AG20443 (cell line): ENCODE measurements at places on chromosomes 2 and 18.

GRCh38 chr2:216519154-216519762, 20.6 kb downstream of the RPL37A start:
- peak; percentile 73 for DNase-seq

DNA sequence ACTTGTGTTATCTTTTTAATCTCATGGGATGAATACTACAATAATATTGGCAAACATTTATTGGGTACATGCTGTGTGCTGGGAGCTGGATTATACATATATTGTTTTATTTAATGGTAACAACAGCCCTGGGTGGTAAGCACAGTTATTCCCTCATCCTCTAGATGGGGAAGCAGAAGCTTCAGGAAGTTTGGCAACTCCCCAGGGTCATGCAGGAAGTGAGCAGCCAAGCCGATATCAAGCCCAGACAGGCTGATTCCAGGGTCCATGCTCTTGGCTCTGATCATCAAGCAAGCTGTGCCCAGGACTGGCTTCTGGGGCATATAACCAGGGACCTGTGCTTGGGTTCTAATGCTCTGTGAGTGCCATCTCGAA, 155.8 kb downstream of the ZNF516 start:
- DNase-seq: no peak

DNA sequence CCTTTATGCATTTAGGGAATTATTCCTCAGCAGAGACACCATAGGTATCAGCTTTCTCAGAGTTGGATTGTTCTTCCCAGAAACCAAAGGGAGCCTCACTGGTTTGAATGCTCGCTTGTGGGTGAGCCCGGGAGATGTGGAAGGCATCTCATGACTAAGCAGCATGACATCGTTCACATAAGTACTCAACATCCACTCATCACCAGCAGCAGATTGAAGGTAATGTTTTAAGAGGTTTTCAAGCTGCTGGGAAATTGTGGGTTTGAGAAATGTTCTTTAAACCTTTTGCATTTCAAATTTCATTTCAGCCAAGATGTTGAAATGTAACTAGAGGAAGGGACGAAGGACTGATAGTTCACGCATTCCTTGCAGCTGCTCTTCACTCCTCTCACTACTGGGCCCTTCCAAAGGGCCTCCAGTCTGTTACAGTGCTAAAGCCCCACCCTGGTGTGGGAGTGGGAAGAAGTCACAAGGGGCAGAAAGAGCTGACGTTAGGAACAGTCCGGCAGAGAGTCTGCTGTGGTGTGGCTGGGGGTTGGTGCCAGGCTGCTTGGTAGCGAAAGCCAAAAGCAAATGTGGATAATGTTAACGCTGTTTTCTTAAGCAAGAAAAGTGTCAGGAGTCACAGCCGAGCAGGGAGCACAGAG, 324.5 kb upstream of the EPHA4 start:
- peak; percentile 35 for DNase-seq

- DNase-seq: peak; percentile 49
Observed at GRCh38 chr2:224865016-224865415, 148.9 kb upstream of the CCDC195 start.

DNA sequence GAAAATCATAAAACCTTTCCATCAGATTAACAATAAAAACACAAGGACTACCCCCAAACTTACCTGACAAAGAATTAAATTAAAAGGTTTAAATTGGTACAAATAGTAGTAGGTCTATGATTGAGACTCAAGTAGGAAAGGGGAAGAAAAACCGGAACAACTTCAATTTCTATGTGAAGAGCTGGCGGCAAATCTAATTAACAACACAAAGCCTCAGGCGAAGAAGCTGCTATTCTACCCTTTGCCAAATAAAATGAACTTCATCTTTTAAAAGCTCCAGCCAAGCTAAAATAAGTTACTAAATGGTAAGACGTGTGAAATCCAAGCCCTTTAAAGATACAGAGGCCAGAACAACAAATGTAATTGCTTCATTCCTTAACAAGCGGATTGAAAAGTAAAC, 146.5 kb downstream of the DLGAP1 start:
- DNase-seq: no peak

- DNase-seq: no peak
Observed at GRCh38 chr2:60051991-60052390, 501.5 kb downstream of the BCL11A start.

GRCh38 chr2:172571245-172571644, 15.4 kb downstream of the PDK1 start:
- DNase-seq: no peak

- DNase-seq: no peak
Observed at GRCh38 chr18:64474773-64475172, 325.9 kb upstream of the LINC00305 start.

- no peak for DNase-seq
Observed at GRCh38 chr2:10972683-10973433, 61.1 kb downstream of the KCNF1 start.

- no peak for DNase-seq
Observed at GRCh38 chr2:73766994-73767393, 12.9 kb downstream of the DUSP11 start.

DNA sequence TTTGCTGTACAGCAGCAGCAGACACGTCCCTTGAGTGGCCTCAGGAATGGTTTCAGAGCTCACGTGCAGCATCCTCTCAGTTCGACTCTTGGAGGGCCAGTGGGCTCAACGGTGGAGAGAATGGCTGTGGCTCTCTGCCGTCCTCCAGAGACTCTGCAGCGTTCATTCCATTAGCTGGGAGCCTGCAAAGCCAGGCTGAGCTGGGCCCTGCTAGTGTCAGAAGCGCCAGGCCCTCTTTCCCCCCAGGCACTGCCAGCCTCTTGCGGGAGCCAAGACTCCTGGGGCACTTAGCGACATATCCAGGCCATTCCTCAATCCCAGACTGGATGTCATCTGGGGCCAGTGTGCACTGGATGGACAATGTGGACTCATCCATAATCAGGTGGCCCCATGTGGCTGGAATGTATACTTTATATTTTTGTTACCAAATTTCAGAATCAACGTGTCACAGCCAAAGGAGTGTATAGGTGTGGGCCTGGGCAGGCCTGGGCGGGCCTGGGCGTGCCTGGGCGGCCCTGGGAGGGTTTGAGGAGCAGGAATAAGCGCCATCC, 125.1 kb upstream of the EPAS1 start:
- DNase-seq: no peak

GRCh38 chr2:191638079-191638801, 39.7 kb upstream of the NABP1 start:
- DNase-seq: peak; percentile 38

- DNase-seq: no peak
Observed at GRCh38 chr2:44929159-44929734, 12.3 kb upstream of the SIX3 start.

DNA sequence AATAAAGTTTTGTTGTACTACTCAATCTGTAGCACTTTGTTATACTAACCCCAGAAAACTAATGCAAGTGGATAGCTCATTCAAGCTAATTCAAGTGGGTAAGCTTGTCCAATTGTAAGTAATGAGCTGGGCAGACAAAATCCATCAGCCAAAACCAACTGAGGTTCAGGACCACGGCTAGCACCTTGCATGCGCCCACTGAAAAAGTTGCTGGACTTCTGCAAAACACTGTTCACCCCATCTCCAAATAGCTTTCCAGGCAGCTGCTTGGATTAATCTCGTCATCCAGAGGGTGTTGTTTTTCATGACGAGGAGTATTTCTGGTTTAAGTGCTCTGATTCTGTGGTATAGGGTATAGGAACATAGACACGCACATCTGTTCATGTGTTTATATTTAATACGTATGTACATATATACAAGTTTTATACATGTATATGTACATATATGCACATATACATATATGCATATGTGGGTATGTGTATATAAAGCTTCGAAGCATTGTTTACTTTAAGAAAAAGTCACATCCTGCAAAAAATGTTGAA, 307.5 kb downstream of the GALR1 start:
- no peak for DNase-seq

DNA sequence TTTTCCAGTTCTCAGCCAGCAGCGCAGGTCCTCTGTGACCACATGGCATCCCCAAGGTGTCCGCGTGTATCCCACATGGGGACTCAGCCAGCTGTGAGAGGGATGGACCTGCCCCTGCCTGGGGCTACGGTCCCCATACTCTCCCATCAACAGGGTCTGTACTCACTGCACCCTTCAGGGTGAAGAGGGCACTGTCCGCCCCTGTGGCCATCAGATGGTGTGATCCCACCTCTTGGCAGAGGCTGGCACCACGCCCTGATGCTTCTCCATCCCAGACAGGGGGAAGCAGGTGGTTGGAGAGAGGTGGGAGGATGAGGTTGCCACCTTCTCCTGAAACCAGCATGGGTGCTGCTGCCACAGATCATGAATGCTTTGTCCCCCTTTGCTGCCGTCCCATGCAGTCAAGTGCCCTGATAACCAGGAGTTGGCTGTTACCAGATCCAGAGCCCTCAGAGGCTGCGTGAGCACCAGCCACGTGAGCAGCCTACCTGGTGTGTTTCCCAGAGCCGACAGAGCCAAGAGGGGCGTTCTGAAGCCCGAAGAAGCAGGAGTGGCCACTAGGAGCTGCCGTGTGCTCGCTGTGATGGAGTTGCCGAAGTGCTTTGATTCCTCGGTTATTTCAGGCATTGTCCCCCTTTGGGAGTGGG, 93.9 kb downstream of the SH3RF3 start:
- DNase-seq: no peak

DNA sequence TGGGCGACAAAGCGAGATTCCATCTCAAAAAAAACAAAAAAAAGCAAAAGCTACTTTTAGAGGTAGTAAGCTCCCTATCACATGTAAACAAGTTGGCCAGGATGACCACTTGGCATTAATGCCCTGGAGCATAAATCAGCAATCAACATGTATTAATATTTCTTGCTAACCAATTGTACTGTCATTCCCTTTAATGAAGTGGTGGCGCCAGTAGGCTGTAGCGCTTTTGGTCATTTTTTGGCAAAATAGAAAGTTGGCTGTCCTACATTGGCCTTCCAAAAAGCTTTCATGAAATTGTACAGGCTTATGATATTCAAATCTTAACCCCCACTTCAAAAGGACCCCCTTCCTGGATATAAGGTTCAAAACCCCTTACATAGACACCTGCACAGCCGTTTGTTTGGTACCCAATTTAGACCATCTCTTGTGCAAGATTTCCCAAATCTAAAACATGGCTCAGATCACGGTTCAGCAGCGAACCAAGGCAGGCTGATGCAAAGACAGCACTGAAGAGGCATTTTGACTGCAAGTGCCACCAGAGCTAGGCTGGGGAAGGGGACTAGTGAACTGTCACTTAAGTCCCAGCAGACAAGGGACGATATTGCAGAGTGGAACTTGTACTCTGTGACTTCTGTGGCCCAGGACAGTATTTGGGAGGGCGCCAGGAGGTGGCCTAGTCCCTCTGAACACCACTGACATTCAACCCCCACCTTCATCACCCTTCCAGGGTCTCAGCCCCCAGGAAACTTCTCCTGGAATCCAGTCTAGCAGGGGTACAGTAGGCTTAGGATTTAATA, 31.9 kb downstream of the SMAD7 start:
- DNase-seq: no peak

DNA sequence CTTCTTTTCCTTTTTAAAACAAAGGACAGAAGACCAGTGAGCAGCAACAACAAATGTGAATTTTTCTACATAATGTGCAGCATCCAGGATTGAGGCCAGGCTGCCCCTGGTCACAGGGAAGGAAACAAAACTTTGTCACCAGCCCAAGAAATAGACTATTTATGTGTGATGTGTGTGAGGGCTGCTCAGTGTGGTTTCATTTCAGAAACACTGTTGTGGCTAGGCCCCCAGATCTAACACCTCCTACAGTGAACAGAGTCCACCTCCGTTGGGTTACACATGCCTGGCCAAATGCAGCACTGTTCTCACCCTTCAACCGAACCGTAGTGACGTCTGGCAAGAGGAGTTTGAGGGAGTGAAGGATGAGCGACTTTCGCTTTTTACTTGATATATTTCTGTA, 146.3 kb upstream of the RIOK3 start:
- DNase-seq: no peak

DNA sequence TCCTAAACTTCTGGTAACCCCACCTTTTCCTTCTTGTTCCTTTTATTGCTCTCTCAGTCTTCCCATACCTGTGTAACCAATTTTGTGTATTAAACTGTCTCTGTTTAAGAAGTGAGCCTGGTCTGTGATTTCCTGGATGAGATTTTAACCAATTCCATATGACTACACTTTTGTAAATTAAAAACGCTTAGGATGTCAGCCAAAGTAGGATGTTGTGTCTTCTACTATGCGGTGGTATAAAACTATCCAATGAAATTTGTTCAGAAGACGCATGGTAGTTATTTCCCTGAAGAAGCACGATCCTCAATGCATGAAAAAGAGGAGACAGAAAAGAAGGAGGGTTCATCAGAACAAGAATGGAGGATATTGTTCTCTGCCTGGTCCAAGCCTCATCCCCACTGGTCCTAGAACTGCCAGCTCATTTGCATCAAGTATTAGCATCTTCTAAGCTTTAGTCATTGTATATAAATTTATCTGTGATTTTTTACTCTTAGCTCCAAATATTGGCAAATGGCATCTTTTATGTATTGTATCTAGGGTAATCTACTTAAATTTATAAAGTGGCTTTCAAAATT, 127.4 kb downstream of the TGIF1 start:
- no peak for DNase-seq

DNA sequence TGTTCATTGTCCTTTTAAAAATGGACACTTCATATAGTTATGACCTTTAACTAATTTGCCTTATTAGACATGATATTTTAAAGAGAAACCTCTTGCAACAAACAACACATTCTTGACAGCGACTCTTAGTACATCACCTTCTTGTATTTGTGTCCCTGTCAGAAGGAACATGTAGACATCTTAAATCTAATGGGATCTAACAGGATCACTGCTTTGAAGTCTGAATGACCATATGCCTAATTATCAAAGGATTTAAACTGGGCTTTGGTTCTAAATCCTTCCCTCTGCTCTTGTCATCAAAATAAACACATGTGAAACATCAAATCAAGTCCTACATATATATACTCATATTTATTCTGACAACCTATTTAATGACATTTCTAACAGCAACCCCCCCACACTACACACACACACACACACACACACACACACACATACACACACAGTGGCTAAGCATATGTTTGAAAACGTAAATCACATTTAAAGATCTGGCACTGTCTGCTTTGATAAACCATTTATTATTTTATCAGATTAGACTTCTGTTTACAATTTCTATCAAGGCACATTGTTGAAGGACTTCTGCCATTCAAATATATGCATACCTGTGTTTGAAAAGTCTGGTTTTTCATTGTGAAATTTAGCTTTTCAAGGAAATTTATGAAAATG, 4.2 kb downstream of the GALNT13 start:
- DNase-seq: no peak

DNA sequence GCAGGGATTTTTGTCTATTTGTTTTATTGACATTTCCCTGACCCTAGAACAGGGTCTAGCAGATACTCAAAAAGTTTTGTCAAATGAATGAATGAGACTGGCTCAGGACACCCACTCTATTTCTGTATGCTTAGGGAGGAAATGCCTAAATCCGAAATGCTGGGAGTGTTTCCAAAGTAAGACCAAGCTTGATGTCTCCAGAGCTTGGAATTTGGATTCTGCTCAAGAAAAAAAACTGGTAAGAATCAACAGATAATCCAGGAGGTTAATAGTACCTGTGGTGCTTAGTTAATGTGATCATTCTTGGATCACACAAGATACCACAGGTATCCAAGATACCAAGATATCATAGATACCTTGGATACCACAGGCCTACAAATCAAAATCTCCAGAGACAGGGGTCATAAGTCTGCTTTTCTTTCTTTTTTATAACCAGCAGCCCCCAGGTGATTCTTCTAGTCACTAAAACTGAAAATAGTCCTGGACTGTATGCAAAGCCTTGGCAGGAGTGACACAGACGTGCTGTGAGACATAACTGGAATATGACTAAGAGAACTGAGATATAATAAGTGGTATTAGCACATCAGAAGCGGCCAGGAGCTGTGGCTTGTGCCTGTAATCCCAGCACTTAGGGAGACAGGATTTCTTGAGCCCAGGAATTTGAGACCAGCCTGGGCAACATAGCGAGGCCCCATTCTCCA, 39.9 kb upstream of the SP3 start:
- peak; percentile 63 for DNase-seq
